ENCODE measurements at places on chromosomes 4 and X. TPM values are rescaled to one million over a fixed set of nuclear protein-coding genes. Genes with fewer than 3 reads are reported as not detected.

UGT2B17 gene
- not detected for total RNA-seq

SSX2B gene
- total RNA-seq, result not detected

ADAM29 gene
- not detected for total RNA-seq

NUDT9 gene
- total RNA-seq, result 20.4 TPM

SH3D19 gene
- total RNA-seq, result 67.3 TPM

NEUROG2 gene
- not detected for total RNA-seq

ITM2A gene
- total RNA-seq, result 39.5 TPM

CHRDL1 gene
- total RNA-seq, result 0.09 TPM

PPEF1 gene
- total RNA-seq, result not detected

- no peak for DNase-seq
These were observed 27.2 kb downstream of the AASDH start for GRCh38 chr4:56360071-56360470.

GRCh38 chr4:71211748-71212147, 127.1 kb upstream of the SLC4A4 start:
- DNase-seq, result no peak

DNA sequence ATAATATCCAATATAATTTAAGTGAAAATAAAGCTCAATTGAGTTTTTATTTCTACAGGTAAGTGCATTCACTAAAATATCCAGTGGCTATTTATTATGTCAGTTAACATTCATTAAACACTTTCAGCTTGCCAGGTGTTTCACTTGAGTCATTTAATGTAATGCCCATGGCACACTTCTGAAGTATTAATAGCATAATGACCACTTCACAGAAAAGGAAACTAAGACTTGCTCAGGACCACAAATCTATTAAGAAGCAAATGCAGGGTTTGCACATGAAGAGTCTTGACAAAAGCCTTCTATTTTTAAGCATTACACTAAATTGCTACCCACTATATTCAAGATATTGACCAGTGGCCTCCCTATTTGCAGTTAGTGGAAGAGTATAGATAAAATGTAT, 612.7 kb downstream of the KCTD8 start:
- no peak for DNase-seq

GRCh38 chr4:53619431-53619830, 28.1 kb upstream of the LNX1 start:
- DNase-seq, result no peak

DNA sequence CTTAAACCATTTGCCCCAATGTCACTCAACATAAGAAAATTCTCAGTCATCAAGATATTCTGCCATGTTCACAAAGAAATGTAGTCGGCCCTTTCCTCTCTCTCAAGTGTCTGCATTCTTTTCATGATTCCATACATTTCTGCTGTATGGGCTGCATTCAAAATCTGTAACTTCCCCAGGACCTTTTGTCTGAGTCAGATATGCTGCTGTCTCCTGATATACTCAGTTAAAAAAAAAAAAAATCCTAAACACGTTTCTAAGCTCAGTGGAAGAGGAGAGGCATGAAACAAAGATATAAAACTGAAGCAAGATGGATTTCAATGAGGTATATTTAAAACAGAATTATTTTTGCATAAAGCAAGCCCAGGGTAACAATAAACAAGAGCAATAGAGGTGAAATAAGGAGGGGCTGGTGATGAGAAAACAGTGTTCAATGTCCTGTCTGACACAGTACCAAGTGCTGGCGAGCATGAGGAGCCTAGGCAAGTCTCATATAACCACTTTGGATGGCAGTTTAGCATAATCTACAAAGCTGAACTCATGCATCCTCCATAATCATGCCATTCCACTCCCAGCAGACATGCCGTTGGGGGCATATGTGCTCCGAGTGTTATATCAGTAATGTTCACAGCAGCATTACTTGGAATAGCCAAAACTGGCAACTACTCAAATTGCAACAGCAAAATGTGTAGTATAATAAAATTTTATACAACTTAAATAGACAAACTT, 76.7 kb downstream of the MANBA start:
- no peak for DNase-seq

DNA sequence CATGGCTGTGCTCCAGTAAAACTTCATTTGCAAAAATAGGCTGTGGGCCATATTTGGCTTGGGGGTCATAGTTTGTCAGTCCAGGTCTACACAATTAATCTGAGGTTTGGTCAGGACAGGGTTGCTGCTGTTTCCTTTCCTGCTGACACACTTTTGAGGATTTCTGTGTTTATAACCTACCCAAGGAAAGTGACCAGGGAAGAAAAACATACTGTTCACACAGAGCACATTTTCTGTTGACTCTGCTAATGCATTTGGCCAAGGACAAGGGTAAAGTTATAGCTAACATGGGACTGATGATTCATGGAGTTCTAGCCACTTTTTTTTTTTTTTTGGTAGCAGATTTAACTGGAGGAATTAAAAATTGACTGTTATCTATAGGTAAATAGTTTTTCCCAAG, 43.9 kb upstream of the GEMIN8 start:
- DNase-seq, result no peak

DNA sequence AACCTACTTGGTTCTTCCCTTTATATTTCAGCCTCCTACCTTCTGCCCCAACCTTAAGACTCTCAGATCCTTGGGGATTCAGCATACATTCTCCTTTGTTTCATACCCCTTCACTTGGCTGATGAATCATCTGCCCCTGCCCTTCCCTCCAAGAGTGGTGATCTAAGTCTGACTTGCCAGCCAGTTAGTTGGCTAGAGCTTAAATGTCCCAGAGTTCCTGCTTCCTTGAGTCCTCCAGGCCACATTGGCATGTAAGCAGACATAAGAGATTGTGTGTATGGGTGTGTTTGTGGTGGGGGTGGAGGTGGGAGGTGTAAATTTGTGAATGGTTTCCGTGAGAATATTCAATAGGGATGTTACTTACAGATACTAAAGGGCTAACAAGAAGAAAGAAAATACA, 3.7 kb upstream of the TEX13D start:
- no peak for DNase-seq

DNA sequence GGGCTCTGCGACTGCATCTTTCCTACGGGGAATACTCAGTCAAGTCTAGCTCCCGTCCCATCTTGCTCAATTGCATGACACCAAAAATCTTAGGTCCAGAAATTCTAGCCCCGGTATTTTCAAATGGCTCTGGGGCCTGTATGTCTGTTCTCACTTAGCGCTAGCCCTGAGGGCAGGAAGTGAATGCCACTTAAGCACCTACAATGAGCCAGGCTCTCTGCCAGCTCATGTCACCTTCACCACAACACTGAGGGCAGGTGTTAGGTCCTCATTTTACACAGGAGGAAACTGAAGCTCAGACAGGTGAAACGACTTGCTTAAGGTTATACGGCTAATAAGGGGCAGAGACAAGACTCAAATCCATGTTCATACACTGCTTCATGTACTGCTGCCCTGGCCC, 282.8 kb downstream of the PPP1R2C start:
- DNase-seq, result no peak

DNA sequence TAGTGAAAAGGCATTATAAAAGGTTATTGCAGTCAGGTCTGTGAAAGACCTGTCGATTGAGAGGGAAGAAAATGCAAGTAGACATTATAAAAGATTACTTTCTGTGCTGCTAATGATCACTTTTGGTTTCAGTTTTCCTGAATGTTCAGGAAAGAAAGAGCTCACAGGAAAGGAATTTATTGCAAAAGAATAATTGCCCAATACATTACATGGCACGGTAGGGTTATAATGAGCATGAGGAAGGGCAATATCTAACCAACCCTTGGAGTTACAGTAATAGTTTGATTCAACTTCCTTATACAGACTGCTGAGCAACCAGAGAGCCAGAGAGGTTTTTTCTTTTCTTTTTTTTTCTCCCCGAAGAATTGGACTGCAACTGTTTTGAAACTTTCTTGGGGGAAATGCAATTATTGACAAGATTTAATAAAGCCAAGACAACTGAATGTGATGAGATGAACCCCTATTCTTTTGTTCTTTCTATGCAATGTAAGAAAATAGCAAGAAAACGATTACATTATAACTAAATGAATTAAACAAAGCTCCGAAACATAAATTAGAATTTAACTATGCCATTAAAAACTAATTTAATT, 247.0 kb downstream of the C4orf33 start:
- DNase-seq, result peak; percentile 9
